ENCODE measurements at places on chromosomes 7 and 10.

DNA sequence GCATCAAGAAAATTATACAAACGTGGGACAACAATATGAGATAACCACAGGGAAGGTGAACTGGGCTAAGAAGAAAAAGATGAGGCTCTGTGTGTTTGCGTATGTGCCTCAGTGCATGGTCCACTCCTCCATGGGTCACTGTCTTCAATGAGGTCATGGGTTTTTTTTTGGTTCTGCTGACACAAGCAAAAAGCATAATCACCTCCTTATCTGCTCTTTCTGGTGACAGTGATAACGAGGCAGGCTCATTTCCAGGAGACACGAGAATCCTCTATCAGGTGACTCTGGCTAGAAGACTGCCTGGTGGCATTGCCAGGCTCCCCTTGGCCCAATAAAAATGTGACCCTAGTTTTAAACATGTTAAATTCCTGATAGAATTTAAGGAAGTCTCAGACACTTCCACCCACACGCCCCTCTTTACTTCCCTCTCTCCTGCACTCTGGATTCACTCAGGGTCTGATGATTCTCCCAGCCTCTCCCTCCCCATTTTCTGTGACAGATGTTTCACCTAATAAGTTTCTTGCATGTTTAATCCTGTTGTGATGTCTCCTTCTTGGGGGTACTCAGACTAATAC is 35.3 kb upstream of the CDCA7L start:
- no peak for DNase-seq

DNA sequence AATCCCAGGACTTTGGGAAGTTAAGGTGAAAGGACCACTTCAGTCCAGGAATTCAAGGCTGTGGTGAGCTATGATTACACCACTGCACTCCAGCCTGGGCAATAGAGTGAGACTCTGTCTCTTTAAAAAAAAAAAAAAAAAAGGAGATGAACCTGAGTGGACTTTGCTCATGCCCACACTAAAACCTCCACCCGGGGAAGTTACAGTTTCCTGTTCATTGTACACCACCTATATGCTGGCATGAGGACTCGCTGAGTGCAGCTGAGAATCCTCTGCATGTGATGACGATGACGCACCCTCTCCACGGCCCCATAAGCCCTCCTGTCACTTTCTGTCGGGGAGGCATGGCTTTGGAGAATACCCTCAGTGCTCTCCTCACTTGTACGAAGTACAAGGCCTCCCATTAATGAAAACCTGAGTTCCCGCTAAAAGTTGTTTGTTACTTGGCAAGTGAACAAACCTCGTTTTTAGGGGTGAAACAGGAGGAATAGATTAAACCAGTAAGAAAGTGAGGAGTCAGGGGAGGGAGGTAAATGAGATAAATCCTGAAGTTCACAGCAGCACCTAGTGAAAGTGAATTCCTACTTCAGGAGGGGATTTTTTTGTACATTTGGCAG is 15.9 kb downstream of the TMEM176B start:
- no peak for DNase-seq

DNA sequence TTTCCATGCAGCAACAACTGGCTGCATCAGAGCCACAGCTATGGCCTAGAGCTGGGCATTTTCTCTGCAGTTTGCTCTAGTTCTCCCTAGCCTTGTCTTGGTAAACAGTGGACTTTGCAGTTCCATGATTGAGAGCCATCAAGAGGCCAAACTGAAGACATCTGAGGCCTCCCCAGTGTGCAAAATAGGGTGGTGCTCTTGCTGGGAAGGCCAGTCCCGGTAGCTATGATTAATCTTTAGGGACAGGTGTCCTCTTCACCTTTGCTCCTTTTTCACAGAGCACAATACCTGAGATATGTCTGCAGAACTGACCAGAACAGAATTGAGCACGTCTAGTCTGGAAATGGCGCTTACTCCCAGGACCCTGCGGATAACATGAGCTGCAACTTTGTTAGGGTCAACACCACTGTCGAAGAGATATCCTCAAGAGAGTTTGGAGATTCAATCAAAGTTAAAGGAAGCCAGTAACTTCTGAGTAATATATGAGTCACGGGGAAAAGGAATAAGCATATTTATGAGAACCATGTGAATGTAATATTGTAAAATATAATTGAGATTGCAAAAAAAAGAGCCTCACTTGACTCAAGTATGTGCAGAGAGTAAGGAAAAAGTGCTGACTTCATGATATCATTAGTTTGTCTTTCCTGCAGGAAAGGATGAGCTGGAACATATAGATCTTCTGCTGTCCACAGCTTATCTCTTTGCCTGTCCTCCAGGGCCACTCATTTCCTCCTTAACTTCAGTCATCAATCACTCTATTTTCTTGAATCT is 76.7 kb downstream of the ANK3 start:
- peak; percentile 88 for DNase-seq

- DNase-seq, result peak; percentile 73
These were observed 62.8 kb downstream of the ZEB1 start for GRCh38 chr10:31381766-31382316.

DNA sequence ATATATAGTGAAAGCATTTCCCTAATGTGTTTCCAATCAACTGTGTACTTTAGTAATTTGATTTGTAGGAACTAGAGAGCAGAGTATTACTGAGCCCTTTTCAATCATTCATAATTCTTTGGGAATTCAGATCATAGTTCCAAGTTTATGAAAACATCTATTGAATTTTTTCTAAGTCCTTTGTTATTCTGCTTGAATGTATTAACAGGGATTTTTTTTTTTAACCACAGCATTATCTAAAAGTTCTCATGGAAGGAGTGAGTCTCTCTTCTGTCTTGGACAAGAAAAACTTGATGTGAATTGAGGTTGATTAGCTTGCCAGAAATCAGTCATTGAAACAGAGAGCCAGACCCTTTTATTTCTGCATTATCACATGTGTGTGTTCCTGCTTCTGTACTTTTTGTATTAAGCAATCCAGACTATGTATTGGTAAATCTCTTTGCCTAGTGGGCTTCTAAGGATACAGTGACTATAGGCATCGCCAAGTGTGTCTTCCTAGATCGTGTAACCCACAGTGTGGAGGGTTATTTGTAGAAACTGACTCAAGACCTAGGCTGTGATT is 59.9 kb downstream of the BMPER start:
- no peak for DNase-seq

DNA sequence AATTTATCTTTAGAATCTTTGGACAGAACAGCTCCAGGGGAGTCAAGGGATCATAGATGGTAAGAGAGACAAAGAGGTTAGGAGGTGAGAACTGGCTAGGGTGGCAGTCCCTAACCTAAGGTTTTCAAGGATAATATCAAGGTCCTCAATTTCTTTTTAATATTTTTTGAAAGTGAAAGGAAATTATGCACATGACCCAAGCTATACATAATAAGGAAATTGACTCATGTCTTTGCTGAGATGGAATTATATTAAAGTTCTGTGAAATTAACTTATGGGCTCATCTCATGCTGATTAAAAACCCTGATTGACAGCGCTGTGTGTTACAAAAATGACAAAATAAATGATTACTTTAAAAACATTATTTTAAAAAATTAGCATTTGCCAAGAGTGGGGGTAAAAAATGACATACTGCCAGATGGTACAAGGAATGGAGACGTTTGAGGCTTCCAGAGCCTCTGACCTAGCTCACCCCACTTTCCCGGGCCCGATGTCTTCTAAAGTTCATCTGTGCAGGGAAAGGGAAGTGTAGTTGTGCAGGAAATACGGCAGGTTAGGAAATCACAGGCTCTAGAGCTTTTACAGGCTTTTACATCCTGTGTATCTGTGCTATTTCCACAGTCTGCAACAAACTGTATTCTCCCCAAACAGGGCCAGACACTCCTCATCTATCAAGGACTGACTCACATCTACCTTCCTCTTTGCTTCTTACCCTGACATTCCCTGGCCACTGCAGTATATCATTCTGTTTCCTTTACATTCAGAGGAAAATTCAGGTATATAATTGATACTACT is 185.6 kb upstream of the PRSS58 start:
- peak; percentile 15 for DNase-seq

DNA sequence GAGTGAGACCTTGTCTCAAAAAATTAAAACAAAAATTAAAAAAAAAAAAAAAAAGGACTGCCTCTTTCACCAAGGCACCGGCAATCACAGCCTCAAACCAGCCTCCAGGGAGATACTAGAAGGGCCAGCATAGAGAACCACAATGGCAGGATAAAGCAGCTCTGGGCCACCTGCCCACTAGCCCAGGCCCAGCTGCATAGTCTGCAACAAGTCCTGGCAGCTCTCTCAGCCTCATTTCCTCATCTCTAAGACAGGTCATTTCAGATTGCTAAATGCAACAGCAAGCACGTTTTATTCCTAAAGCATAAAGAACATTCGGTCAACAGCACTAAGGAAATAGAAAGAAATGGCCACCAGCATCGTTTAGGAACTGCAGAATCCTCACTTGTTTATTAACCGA is 28.8 kb downstream of the XPNPEP1 start:
- DNase-seq, result peak; percentile 32

DNA sequence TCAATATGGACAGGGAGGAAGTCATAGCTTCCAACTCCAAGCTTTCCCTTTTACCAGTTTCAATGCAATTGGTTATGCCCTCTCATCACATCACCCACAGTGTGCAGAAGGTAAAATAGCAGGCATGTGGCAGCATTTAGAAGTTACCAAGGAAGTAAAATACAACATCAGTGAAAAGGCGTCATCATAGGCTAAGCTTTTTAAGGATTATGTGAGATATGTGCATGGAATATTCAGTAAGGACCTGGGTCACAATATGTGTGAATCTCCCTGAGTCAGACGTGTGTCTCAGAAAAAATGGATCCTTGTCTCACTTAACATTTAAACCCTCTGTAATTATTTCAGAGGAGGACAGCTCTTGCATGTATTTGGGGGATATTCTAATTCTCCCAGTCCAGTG is 522.8 kb upstream of the POM121L12 start:
- no peak for DNase-seq

DNA sequence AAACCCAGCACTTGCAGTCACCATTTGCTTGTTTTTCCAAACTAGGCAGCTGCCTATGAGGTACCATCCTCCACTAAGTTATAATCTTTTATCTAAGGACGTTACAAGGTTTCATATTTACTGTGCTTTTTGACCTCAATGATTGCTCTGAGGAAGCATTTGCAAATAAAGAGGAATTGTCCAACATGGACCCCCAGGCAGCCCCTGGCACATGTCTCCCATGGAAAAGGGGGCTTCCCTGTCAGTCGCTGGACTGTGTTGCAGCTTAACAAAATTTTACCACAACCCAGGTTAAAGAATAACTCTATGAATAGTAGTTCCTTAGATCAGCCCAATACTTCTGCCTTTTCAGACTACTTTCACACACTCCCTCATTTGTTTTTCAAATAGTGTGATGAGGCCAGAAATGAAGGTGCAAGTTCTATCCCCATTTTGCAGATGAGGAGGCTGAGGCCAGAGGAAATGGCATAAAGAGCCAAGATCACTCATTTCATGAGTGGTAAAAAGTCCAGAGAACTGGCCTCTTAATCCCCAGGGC is 52.8 kb upstream of the ZPBP start:
- no peak for DNase-seq

GRCh38 chr7:115274-115911 is 77.0 kb upstream of the FAM20C start:
- peak; percentile 62 for DNase-seq

DNA sequence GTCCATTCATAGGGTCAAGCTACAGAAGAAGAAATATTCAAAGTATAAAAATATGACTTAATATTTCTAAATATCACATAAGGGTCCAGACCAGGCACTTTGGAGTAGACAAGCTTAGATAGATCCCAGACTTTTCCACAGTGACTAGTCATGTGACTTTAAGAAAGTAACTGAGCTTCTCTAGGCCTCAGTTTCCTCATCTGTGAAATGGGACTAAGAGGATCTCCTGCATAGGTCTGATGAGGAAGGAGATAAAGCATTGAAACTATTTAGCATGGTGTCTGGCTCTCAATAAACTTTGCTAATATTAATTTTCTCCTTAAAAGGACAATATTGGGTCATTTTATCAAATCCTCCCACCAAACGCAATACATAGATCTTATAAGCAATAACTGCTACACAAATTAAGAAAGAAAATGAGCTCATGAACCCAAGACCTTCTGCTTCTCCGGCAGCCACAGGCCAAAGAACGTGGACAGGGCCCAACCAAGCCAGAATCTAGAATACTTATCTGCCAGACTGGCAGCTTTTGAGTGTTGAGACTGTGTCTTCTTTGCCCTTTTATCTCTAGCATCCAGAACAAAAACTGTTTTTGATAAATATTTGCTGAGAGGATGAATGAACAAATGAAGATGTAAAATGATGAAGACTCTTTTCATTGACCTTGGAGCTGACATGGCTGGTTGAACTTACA is 1.6 kb upstream of the TARP start:
- DNase-seq, result no peak

GRCh38 chr10:99681553-99681952 is 22.2 kb downstream of the ENTPD7 start:
- DNase-seq, result peak; percentile 76

DNA sequence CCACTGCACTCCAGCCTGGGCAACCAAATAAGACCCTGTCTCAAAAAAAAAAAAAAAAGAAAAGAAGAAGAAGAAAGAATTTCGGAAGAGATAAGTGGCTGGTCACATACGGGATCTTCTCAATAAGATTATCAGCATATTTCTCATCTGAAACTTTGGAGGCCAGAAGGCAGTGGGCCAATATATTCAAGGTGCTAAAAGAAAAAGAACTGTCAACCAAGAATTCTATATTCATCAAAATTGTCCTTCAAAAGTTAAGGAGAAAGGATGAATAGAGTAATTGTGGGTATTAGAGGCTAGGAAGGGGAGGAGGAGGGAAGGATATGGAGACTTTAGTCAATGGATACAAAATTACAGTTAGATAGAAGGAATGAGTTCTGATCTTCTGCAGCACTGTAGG is 43.9 kb upstream of the NANOS1 start:
- DNase-seq, result no peak

- no peak for DNase-seq
These were observed 31.4 kb upstream of the SLC26A3 start for GRCh38 chr7:107834401-107834800.

GRCh38 chr7:92614660-92615174 is 24.5 kb upstream of the FAM133B start:
- peak; percentile 26 for DNase-seq

DNA sequence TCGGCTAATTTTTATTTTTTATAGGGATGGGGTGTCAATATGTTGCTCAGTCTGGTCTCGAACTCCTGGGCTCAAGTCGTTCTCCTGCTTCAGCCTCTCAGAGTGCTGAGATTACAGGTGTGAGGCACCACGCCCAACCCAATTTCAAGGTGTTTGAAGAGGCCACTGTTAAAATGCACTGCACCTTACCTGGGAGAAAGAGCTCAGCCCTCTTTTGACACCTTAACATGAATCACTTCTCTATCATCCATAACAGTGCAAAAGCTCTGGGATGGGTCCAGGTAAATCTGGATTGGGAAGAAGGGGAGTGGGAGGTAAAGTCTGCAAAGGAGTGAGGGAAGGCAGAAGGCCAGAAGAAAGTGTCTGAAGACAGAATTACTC is 557 bp upstream of the ZNF282 start:
- DNase-seq, result no peak

- no peak for DNase-seq
These were observed 16.7 kb upstream of the FGL2 start for GRCh38 chr7:77216181-77216845.

- DNase-seq, result peak; percentile 17
These were observed 274.2 kb downstream of the DOCK4 start for GRCh38 chr7:111931958-111932357.

GRCh38 chr7:110253093-110253492 is 837.8 kb upstream of the LRRN3 start:
- no peak for DNase-seq

- no peak for DNase-seq
These were observed 32.6 kb upstream of the GPAM start for GRCh38 chr10:112216151-112216550.
